ENCODE measurements at places on chromosomes 4 and X.

DNA sequence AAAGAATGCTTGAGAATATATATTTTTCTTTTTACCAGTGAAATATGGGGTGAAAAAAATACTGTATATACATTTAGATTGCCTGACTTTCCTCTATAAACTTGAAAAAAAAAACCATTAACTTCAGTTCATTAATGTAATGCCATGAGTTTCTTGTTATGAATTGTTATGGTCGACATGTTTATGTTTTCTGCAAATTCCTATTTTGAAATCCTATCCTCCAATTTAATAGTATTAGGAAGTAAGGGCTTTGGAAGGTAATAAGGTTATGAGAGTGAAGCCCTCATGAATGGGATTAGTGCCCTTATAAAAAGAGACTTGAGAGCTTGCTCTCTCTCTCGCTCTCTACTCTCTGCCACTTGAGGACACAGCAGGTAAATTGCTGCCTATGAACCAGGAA lies 211.4 kb downstream of the LDB2 start:
- no peak for DNase-seq

DNA sequence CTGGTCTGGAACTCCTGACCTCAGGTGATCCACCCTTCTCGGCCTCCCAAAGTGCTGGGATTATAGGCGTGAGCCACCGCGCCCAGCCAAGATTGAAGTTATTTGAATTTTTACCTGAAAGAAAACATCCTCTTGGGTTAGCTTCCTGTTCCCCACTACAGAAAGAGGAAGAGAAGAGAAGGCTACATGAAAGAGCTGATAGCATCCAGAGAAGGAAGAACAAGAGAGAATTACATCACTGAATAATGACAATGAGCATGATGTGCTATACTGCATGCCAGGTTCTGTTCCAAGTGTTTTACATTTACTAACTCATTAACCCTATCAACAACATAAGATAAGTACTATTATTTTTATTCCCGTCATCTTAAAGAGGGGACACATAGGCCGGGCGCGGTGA lies 11.5 kb upstream of the TBC1D1 start:
- DNase-seq, result no peak

- DNase-seq, result no peak
Observed at GRCh38 chrX:143674926-143675325, 39.0 kb upstream of the SLITRK4 start.

DNA sequence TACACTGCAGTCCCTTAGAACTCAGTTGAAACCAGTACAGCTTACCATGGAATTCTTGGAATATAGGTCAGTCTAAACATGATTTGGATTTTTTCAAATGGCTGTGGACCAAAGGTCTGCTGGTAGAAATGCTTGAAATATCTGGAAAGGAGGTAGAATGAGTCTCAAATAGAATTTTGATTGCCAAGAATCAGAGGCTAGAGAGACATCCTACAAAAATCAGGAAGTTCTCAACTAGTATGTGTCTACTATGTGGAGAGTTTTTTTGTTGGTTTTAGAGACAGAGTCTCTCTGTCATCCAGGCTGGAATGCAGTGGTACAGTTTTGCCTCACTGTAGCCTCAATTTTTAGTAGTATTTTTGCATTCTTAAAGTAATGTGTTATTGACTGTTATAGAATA lies 53.6 kb downstream of the PAQR3 start:
- DNase-seq, result no peak

GRCh38 chr4:22744478-22745062 lies 51.8 kb downstream of the GBA3 start:
- DNase-seq, result no peak

DNA sequence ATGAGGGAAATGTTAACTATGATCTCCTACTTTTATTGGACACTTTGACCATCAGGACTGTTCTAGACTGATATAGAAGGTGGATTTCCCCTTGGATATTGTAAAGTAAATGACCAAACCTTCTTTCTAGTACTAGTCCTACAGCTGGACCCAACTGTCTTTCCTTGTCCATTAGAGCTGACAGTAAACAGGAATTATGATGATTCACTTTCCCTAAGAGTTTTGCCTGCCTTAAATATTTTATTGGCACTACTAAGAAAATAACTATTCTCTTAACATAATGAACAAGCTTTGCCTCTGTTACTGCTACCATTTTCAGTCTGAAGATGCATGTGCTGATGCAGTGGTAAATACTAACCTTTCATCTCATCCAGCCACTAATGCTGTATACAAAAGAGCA lies 915.4 kb downstream of the CENPC start:
- DNase-seq, result no peak

GRCh38 chr4:42078184-42078801 lies 74.2 kb downstream of the BEND4 start:
- no peak for DNase-seq

Measured in stimulated activated CD4-positive, alpha-beta T cell treated with anti-CD3 and anti-CD28 coated beads, Interleukin-1b, Interleukin-23, amount 100 ng/mL, for 4 hours (primary cell).